ENCODE measurements at places on chromosomes 1 and 21. TPM values are rescaled to one million over a fixed set of nuclear protein-coding genes. Genes with fewer than 3 reads are reported as not detected.

IGSF9 gene
- not detected for total RNA-seq

ILDR2 gene
- total RNA-seq = 12.5 TPM

URB1 gene
- 21.5 TPM for total RNA-seq

NHLH1 gene
- total RNA-seq = 0.22 TPM

AMY1A gene
- total RNA-seq = not detected

LEPROT gene
- 19.6 TPM for total RNA-seq

CRABP2 gene
- 2.3 TPM for total RNA-seq

RBBP4 gene
- total RNA-seq = 334 TPM

RAB42 gene
- total RNA-seq = not detected

ZSCAN20 gene
- total RNA-seq = 4.1 TPM

NTRK1 gene
- 6.4 TPM for total RNA-seq

CFAP126 gene
- total RNA-seq = not detected

SAMD11 gene
- not detected for total RNA-seq

RPE65 gene
- total RNA-seq = not detected

HES3 gene
- total RNA-seq = not detected

KRTAP12-3 gene
- not detected for total RNA-seq

CLIC4 gene
- 25.5 TPM for total RNA-seq

SH3BGRL3 gene
- 320 TPM for total RNA-seq

RUNX1 gene
- total RNA-seq = 50.6 TPM

NBPF12 gene
- total RNA-seq = 7.8 TPM

PPM1J gene
- 1.2 TPM for total RNA-seq

PTGS2 gene
- 2.8 TPM for total RNA-seq

MPZ gene
- total RNA-seq = 5.8 TPM

LCE3D gene
- total RNA-seq = not detected

LCE1A gene
- total RNA-seq = not detected

GCSAML gene
- not detected for total RNA-seq

SLC2A5 gene
- total RNA-seq = not detected

GPR3 gene
- total RNA-seq = 1.5 TPM

HAO2 gene
- total RNA-seq = not detected

TCP10L gene
- 0.50 TPM for total RNA-seq

DTL gene
- total RNA-seq = 88.2 TPM

LAPTM5 gene
- total RNA-seq = 196 TPM

WNT3A gene
- not detected for total RNA-seq

SPRR3 gene
- total RNA-seq = not detected

FGR gene
- total RNA-seq = 0.27 TPM

SELENBP1 gene
- not detected for total RNA-seq

GBP7 gene
- total RNA-seq = not detected

FCGR2B gene
- total RNA-seq = not detected

ZFP69B gene
- 5.7 TPM for total RNA-seq

KRTAP12-2 gene
- total RNA-seq = not detected

HSD3B2 gene
- not detected for total RNA-seq

CACHD1 gene
- 0.27 TPM for total RNA-seq

TMCO4 gene
- total RNA-seq = 19.7 TPM

WDR64 gene
- total RNA-seq = not detected

Data from activated CD4-positive, alpha-beta memory T cell treated with anti-CD3 and anti-CD28 coated beads for 36 hours (primary cell).